ENCODE measurements at places on chromosomes 1 and 21.

DNA sequence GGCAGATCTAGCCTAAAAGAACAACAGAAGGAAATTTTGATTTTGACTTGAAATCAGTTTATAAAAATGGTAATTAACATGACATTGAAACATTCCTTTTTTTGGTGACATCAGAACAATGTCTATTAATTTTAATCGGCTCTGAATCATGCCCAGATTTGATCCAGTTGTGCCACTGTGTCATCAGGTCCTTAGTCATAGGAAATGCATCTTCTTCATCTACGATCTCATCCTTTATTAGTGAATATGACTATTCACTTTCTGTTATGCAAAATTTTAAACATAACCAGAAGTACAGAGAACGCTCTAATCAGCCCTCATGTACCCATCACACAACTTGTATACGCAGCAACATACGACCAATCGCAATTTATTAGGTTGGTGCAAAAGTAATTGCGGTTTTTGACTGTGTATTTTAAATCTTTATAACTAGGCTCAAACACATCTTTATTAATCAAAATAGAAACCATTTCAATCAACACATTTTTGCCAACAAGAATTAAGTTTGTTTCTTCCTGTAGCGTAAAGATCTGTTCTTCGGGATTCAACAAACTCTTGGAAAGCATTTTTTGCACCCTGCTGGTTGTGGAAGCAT is 40.3 kb upstream of the TLR5 start:
- no peak for DNase-seq

- no peak for DNase-seq
These were observed 81.5 kb upstream of the LPGAT1 start for GRCh38 chr1:211912038-211912437.

DNA sequence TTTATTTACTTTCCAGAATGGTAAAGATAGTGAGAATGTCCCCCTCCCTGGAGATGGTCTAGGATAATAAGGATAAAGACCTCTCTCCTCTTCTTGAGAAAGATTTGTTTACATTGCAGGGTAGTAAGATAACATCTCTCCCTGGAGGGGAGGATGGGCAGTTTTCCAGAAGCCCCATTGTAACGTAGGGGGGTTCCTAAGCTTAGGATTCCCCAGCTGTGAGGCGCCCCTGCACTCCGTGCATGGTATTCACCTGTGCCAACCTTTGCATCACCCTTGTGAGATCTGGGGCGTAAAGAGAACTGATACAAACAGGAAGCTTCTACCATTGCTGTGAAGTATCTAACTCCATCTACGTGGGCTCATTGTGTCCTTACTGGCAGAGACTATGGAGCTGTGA is 148.7 kb upstream of the DNAH14 start:
- DNase-seq, result peak; percentile 58

DNA sequence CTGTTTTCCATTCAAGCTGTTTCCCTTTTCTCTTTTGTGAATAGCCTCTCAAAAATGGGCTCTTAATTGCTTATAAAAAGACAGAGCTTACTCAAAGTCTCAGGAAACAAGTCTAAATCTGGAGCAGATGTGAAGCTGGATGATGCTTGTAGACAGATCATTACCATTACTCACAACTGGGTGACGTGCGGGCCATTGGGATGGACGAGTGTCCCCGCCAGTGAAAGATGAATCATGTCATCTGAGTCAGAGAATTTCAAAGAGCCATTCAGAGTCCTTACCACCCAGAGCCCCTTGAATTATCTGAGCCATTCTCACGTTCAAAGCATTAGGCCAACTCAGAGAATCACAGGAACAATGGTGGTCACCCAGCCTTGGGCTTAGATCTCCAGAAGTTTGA is 134.6 kb downstream of the HUNK start:
- no peak for DNase-seq

DNA sequence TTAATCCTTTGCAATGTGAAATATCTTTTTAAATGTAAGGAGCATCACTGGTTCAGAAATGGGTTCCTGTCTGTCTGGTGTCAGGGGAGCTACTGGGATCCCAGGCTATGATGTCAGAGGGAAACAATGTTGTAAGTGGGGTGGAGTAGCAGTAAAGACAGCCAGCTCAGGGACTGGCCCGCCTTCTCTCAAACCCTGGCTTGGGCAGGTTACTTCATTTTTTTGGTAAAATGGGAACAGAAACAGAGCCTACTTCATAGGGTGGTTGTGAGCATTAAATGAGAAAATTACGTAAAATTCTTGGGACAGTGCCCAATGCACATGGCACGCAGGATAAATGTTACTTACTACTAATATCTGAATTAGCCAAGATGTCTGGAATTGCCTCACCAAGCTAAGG is 30.7 kb upstream of the IL20 start:
- peak; percentile 40 for DNase-seq

- DNase-seq, result no peak
These were observed 661.8 kb upstream of the PTBP2 start for GRCh38 chr1:96059736-96060135.

GRCh38 chr1:7002728-7003127 is 217.5 kb downstream of the CAMTA1 start:
- DNase-seq, result peak; percentile 11

GRCh38 chr1:234586304-234586703 is 23.7 kb downstream of the IRF2BP2 start:
- DNase-seq, result no peak

- DNase-seq, result peak; percentile 14
These were observed 12.6 kb downstream of the DFFB start for GRCh38 chr1:3869751-3870301.

GRCh38 chr1:226738421-226738994 is 574 bp downstream of the ITPKB start:
- DNase-seq, result peak; percentile 62

GRCh38 chr1:213989002-213989855 is 1.5 kb downstream of the PROX1 start:
- DNase-seq, result peak; percentile 56

GRCh38 chr1:182476625-182477024 is 26.7 kb downstream of the RGSL1 start:
- no peak for DNase-seq

- DNase-seq, result no peak
These were observed 89.5 kb upstream of the GNG4 start for GRCh38 chr1:235739124-235739523.

GRCh38 chr1:87051965-87052364 is 137.5 kb downstream of the HS2ST1 start:
- DNase-seq, result no peak

DNA sequence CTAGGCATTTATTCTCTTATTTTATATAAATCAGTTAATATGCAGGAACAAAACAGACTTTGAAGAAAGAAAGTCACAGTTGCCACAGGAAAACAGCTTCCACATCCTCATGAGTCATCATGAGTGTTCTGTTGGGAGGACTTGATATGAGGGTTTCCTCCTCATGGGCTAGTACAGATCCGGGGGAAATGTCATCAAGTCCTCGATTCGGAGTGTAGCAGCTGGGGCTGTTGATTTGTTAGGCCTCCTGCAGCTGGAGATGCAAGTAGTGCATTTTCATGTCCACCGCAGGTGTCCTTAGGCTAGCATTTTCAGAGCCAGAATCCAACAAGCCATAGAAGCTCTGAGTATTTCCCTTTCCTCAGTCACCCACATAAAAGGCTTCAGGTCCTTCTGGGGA is 36.7 kb downstream of the ADAM30 start:
- no peak for DNase-seq

DNA sequence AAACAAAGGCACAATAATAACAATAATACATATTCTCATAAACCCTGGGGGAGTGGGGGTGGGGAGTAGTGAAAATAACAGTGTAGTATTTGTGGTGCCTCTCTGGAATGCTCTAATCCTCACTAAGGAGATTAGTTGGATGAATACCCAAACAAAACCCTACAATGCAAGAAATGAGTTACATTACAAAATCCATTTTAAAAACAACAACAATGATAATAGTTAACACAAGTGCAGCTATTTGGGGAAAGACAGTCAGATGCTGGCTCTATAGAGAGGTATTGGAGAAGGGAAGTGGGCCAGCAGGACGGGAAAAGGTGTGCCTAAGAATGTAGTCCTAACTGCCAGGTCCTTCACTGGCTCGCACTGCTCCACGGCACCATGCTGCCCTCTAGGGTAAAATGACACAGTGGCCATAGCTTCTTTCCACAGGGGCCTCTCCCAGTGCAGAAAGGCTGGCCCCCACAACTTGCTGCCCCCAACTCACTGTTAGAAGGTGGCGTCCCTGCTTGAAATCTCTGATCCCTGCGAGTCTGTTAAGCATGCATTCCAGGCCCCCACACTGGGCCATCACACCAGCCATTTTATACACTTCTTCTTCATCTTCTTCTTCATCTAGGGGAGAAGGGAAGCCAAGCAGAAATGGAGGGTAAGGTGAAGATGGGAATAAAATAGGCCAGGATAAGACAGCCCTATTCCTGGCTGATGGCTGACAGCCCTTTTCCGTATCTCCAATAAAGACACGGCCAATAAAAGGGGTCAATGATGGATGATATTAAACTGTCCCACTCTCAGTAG is 113.8 kb downstream of the UBR4 start:
- peak; percentile 50 for DNase-seq

DNA sequence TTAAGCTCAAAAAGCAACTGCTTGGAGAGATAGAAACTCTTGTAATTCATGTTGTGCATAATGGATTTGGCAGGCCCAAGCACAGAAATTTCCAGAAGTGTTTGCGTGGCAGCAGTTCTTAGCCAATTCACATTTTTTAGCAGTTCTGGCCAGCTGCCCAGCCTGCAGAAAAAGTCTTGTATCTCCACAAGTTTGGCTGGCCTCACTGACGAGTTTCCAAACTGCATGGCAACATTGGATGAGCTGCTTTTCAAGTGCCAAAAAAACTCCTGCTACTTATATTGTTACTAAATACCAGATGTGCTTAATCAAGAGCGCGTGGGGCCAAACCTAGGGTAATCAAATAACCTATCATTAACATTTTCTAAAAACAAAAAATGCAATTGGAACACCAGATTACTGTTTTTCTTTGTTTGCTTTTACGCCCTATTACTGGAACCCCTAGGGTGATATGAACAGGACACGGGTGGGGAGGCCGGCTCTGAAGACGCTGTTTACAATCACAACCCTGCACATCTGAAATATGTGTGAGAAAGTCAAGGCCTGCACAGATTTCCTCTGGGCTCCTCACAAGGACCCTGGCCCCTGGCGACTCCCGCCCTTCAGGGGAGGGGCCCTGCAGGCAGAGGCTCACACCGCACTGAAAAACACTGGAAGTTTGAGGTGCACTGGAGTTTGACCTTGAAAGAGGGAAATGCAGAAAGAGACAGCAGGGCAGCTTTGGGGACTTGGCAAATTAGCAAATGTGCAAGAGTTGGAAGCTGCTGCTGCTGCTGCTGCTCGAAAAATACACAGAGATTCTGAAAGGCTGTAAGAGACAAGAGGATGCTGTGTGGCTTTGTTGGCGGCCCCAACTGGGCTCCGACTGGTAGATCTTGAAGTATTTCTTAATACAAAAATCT is 55.2 kb upstream of the TARBP1 start:
- DNase-seq, result no peak

DNA sequence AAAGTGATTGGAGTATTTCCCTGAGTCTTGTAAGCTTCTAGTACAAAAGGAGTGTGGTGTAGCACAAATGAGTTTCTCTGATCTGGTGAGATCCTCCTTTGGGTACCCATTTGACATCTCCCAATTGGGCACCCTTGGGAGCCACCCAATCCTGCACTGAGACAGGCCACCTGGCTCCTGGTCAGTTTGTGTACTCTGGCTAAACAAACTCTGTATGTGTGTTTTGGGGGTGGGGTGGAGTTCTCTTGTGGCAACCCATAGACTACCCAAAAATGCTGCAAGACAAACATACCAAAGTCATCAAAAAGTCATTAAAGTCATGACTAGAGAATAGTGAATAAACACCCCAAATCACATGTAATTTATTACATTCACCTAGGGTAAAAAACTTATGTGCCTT is 8.4 kb upstream of the HIVEP3 start:
- no peak for DNase-seq

DNA sequence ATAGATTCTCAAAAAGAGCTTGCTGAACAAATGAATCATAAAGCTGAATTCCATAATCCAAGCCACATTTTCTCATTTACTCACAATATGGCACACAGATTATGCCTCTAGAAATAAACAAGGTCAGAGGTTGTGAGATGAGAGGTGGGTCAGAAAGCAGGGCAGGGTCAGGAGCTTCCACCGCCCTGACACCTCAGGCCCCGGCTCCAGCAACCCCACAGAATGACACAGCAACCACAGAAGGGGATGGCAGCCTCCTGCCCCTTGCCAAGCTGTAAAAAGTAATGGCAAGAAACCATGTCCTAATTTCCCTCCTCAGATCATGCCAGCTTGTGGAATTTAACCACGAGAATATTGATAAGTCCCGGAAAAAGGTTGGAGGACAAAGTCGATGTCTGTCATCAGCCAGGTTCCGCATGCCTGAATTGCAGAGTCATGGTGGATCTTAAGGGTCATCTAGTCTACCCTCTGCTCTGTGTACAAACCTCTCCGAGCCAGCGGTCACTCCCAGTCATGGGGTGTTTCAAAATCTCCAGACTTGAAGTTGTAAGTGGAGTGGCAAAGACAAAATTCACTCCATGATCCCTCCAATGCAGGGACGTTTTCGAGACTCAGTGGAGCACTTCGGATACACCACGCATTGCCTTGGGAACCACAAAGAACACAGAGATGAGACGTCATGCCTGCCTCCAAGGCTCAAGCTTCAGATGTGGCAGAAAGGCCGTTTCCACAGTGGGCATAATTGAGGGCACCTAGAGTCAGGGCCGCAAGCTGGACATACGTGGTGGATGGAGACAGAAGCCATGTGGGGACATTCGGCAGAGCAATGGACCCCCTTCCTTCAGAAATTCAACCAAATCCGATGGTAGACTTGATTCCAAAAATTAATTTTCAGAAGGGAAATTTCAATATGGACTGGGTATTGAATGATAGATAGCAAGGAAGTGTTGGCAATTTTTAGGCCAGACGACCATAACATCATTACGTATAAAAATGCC is 254.0 kb downstream of the TOMM20 start:
- DNase-seq, result no peak

DNA sequence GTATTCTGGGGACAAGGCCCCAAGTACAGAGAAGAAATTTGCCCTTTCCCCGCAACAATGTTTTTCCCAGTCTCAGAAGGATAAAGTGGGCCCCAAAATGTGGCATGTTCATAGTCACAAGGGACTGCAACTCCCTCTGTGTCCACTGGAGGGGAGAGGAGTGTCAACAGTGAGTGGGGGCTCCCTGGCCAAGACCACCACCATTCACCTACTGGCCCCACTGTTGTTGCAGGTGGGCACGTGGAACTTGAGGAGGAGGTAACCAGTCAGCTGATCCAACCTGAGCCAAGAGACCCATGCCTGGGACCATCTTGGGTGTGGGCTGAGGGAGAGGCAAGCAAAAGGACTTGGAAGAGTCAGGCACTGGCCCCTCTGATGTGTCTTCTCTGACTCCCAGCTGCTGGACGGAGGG is 777 bp downstream of the NUDT17 start:
- DNase-seq, result peak; percentile 65

DNA sequence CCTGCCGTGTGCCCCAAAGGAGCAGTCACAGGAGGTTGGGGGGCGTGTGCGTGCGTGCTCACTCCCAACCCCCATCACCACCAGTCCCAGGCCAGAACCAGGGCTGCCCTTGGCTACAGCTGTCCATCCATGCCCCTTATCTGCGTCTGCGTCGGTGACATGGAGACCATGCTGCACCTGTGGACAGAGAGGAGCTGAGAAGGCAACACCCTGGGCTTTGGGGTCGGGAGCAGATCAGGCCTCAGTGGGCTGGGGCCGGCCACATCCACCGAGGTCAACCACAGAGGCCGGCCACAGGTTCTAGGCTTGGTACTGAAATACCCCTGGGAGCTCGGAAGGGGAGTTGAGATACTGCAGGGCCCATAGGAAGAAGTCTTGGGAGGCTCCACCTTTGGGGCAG is 23.5 kb downstream of the COL6A1 start:
- DNase-seq, result no peak

- DNase-seq, result no peak
These were observed 29.2 kb upstream of the PDE9A start for GRCh38 chr21:42624095-42624790.

- DNase-seq, result no peak
These were observed 120.3 kb downstream of the ATG4C start for GRCh38 chr1:62903982-62904855.
